Activated CD8-positive, alpha-beta memory T cell treated with anti-CD3 and anti-CD28 coated beads, Interleukin-2, amount 50 U/mL, for 4 hours (primary cell): ENCODE measurements at places on chromosomes 7 and 10.

GRCh38 chr10:95881316-95881715 lies 26.5 kb upstream of the CC2D2B start:
- DNase-seq = no peak

GRCh38 chr7:97020996-97021746 lies 3.5 kb downstream of the DLX5 start:
- no peak for DNase-seq

GRCh38 chr10:112666094-112666493 lies 219.1 kb downstream of the VTI1A start:
- no peak for DNase-seq

DNA sequence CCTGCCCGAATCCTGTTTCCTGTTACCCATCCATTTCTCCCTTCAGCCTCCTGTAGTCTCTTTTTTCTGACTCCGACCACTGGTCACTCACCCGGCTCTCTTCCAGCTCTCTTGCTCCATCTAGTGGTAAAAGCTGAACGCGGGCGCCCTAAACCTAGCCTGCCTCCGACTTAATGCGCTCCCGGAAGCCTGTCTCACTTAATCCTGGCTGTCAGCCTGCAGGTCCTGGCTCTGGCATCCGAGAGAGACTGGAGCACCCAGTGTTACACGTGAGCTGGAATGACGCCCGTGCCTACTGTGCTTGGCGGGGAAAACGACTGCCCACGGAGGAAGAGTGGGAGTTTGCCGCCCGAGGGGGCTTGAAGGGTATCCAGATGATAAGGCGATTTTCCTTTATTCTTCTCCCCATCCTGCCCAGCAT lies 10.3 kb downstream of the SUMF2 start:
- peak; percentile 63 for DNase-seq

GRCh38 chr7:84848219-84848973 lies 338.5 kb downstream of the SEMA3D start:
- DNase-seq = no peak

- DNase-seq = no peak
Measured at GRCh38 chr10:89392974-89393373, 551 bp downstream of the IFIT1 start.

DNA sequence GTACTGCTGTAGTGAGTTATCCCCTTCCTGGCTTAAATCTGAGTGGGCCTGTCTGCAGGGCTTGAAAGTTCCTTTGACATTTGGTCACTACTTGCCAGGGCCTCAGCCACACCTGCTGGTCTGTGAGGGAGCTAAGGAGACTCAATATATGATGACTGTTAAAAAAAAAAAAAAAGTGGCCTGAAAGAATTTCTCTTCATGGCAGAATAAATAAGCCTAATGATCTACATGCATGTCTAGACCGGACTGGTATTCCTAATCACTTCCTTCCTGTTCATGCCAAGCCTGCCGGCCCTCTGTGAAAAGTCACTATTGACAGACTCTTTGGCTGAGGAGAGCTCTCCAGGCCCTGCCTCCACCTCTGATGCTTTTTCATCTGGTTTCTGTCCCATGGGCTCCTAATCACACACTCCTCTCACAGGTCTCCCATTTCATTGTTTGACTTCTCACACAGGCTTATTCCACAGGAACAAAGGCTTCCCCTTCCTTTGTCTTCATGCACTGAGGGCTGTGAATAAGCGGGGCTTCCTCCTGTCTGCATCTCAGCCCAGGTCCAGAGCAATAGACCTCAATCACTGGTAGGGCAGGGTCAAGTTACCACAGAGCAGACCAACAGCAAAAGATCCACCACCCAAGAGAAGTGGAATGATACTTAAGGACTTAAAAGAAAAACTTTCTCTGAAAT lies 99.1 kb upstream of the SEC61G start:
- no peak for DNase-seq

DNA sequence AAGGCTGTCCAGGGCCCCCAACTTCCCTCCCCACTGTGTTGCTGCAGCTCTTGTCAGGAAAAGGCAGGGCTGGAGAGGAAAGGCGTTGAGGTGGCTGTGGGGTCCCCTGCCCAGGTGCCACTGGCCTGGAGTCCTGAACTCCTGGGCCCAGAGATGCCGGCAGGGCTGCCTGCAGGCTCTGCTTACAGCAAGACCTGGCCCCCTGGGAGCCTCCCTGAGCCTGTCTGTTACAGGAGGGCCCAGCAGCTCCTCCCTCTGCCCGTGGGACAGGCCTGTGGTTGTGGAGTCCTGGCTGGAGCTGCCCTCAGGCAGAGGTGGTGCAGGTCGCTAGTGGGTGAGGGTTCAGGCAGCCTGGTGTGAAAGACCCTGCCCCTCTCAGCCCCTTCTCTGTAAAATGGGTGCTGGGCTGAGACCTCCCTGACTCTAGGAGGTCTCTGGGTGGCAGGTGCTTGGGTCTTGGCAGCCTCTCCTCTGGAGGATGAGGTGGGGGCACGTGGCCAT lies 9.9 kb downstream of the ANTXRL start:
- no peak for DNase-seq

- no peak for DNase-seq
Measured at GRCh38 chr10:74910976-74911350, 84.6 kb downstream of the KAT6B start.

DNA sequence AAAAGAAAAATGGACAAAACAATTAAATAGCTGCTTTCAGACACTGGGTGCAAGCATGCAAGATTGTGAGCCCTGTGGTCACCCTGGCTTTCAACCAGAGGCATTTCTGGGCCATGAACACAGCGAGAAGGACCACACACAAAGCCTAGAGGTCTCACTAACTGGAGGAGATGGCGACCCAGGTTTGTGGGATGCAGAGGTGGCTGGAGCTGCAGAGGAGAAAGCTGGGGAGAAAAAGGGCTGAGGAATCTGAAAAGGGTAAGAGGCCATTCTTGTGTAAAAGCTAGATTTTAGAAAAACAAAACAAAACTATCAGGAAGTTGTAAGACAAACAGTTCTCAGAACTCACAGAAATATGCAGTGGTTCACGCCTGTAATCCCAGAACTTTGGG lies 30.1 kb upstream of the PTPRN2 start:
- DNase-seq = no peak

DNA sequence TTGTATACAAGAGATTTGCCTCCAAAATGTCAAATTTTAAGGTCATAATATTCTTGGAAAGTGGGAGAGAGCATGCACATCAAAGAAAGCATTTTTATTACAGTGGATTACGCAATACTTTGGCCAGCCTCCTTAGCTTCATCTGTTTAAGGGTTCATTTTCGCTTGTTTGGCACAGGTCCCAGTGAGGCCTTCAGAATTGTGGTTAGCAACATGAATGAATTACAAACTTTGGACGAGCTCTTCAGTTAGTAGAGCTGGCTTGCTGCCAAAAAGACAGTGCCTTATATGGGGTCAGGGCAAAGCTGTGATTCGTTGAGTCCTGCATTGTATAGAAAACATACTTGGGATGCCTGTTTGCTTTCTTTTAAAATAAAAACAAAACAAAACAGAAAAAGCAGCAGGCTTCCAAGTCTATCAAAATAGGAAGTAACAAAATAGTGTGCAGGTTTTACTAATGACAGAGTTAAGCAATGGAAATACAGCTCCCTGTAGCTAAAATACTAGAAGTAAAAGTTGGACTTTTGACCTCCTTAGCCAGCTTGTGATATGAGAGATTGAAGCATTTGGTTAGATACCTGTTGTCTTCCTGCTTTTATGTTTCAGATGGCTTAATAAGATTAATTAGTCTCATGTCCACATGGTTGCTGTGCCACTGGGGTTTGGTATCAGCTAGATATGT lies 190.8 kb downstream of the MLLT10 start:
- peak; percentile 28 for DNase-seq

GRCh38 chr10:52952391-52953055 lies 179.9 kb upstream of the MBL2 start:
- no peak for DNase-seq

GRCh38 chr7:4052130-4052529 lies 630.0 kb upstream of the FOXK1 start:
- no peak for DNase-seq

DNA sequence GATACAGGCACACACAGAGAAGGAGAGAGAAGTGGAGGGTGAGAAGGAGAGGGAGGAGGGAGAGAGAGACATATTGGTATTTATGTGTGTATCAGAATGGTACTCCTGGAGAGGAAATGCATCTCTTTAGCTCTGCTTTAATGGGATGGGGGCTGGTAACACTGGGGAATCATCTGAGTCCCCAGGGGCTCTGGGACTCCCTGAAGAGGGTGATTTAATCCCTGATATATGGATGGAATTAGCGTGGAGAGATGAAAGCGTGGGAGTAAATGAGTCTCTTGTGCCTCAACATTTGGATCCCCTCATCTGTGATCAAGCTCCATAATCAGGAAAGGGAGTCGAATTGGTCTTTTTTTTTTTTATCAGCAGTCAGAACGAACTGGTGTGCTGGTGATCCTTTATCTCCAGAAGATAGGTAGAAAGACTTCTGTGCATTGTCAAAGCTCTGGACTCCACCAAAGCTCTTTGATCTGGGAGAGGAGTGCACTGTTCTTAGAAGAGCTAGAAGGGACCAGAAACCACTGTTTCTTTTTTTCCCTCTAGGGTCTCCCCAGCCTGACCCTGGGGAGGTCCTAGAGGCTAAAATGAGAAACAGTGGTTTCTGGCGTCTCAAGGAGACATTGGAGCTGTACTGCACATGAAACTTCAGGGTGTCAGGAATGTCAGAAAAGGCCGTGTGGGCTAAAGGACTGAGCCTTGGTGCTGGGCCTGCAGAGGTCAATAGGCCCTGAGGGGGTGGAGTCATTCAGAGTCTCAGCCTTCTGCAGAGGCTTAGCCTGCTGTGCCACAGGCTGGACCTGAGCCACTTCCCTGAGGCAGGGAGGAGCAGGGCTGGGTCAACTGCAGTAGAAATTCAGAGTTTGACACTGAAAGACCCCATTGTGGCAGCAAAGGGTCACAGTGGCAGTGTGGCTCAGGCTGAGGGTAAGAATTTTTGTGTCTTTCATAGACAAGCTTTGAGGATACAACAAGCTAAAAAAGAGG lies 234.4 kb upstream of the SLC26A5 start:
- DNase-seq = no peak

DNA sequence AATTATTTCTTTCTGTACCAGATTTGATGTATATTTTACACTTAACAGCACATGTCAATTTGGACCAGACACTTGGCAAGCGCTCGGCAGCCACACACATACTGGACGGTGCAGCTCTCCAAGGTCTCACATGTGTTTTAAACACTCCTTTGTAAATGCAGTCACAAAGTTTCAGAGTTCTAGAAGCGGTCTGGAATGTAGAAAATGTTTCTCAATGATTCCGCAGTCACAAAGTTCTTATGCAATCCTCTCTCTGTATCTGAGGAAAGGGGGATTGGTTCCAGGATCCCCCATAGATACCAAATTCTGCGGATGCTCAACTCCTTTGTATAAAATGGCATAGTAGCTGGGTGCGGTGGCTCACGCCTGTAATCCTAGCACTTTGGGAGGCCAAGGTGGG lies 253.0 kb upstream of the GRB10 start:
- no peak for DNase-seq

- DNase-seq = no peak
Measured at GRCh38 chr7:4134631-4135030, 547.5 kb upstream of the FOXK1 start.

DNA sequence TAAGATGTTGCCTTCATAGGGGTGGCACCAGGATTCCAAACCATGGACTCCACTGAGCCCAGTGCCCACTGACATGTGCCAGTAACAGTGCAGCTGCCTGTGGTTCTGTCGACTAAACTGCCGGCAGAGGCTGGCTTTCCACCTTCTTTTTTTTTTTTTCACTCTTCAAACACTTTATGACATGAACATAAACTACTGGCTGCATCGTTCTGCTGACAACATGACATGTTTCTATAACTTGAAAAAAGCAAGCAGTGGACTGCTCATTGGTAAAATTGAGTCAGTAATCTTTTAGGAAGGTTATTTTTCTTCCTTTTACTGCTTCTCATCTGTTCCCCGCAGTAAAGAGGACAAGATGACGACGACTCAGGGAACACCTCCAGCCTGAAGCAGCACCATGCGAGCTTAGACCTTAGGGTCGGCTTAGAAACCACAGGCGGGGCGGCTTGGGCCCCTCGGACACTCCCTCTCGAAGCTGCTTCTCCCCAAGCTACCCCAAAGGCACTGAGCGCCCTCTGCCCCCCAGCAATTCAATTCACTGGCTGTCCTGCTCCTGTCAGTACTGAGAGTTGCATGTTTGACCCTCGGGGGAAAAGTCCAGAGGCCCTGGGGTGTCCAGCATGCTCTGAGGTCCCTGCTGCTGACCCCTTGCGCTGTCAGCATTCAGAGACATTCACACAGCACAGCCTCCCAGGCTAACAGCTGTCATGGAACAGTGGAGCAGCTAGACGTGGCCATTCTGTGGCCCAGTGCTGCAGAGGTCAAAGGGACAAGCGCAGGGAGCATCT lies 112.5 kb downstream of the EGFR start:
- DNase-seq = no peak

DNA sequence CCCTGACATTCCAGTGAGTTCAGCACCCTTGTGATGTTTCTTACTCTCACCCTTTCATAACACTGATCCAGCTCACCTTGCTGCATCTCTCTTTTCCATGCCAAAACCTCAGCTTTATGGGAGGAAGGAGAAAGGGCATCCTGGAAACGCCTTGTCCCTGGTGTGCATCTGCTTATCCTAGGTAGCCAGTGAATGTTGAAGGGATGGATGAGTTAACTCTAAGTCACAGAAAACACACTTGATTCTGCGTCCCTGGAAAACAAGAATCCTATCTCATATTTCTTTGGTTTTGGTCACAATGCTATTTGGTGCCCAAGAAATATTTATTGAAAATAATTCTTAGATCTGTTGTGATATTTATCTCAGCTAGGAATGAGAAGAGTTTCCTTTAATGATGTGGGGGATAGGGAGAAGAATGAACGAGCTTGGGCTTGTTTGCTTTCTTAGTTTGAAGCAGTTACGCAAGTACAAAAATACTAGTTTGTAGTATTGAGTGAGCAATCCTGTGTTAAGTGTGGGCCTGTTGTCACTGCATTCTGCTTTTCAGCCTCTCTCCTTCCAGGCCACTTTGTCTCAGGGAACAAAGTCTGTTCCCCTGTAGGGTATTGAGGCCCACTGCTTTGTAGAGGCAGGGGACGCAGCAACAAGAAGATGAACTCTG lies 126.5 kb downstream of the ARID5B start:
- no peak for DNase-seq

GRCh38 chr10:124006526-124006925 lies 86.9 kb downstream of the CHST15 start:
- DNase-seq = no peak

GRCh38 chr10:71634531-71635164 lies 84.9 kb downstream of the C10orf105 start:
- DNase-seq = no peak

GRCh38 chr10:24822590-24822989 lies 98.9 kb upstream of the ARHGAP21 start:
- no peak for DNase-seq

DNA sequence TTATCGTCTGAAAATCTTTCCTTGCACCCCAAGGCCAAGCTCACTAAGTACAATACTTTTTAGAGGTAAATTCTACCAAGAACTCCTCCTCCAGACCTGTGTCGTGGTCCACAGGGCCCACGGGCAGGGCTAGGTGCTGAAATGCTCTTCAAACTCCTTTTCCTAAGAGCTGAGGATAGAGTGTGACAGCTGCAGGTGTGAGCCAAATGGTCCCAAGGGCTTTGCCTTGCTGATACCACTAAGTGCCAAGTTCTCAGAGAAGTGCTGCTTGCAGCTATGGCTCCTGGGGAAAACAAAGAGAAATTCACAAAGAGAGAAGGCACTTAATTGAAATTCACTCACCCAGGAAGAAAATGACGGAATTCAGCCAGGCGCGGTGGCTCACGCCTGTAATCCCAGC lies 868.9 kb upstream of the AUTS2 start:
- DNase-seq = no peak

- DNase-seq = no peak
Measured at GRCh38 chr7:89238156-89238555, 442.6 kb upstream of the TEX47 start.

GRCh38 chr7:48876087-48876486 lies 48.3 kb upstream of the CDC14C start:
- no peak for DNase-seq
